ENCODE measurements at places on chromosomes 3 and 15.

- DNase-seq = peak; percentile 46
Measured at GRCh38 chr3:197023241-197023997, 6.2 kb downstream of the MELTF start.

- DNase-seq = peak; percentile 91
Measured at GRCh38 chr15:85477730-85478129, 97.3 kb downstream of the AKAP13 start.

DNA sequence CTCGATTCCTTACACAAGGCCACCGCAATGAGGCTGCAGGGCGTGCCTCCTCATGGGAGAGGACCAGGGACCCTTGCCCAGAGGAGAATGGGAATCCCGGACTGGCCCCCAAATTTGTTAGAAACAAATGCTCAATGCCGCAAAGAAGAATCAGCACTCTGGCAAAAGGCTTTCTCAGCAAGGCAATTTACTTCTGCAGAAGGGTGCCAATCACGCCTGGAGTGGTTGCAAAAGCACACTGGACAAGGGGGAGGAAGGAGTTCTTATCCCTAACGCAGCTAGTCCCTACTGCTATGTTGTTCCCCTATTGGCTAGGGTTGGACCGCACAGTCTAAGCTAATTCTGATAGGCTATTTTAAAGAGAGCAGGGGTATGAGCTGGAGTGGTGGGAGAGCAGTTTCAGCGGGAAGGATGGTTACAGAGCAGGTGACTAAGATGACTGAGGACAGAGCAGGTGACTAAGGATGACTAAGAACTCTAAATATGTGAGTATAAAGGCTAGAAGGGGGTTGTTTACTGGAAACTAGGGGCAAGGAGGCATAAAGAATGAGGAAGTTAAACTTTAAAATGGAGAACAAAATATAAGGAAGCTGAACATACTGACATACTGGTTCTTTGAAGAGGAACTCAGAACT is 48.5 kb downstream of the KATNBL1 start:
- DNase-seq = no peak

- no peak for DNase-seq
Measured at GRCh38 chr3:30470496-30470895, 135.9 kb upstream of the TGFBR2 start.

GRCh38 chr3:188198001-188198400 is 44.0 kb downstream of the LPP start:
- DNase-seq = no peak

DNA sequence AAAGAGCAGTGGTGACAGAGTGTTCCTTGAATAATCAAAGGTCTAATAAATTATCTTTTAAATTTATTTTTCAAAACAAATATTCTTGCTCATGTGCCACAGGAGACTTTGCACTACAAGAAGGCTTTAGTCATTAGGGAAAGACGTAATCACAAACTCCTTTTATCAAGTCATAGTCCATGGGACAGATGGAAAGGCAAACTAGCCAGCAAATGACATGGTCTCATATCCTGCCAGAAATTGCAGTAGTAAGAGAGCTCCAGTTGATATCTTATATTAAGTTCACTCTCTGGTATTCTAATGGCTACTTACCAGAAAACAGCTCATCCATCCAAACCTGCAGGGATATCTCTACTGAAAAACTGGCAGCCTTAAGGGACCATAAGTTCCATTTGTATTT is 225.0 kb upstream of the TP63 start:
- DNase-seq = no peak

DNA sequence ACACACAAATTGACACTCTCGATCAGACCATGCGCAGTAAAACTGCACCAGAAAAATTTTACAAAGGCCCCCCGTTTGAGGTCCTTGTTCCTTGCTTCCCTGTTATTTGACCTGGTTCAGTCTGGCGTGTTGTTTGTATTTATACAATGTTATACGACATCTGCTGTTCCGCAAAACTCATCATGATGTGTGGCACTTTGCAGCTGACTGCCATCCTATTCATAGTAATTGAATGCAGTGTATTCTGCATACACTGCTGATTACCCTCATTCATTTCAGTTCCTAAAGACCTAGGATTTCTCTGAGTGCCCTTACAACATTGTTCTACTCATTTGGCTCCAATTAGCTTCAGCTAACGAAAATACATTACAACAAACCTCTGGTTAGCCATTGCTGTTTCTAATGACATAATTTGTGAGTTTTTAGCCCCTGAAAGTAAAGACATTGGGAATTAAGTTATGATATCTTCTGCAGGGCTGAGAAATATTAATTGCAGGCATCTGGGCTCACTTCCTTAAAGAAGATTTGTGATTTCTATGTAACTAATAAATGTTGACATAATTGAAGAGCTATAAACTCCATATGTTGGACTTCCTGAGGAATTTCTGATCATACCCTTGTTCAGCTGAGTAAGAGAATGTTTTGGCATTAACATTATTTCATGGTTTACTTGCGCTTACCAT is 75.7 kb downstream of the C3orf38 start:
- DNase-seq = no peak

- DNase-seq = no peak
Measured at GRCh38 chr3:172135185-172135584, 95.8 kb downstream of the FNDC3B start.

- no peak for DNase-seq
Measured at GRCh38 chr3:185709251-185709955, 115.4 kb downstream of the IGF2BP2 start.

GRCh38 chr3:150870406-150870805 is 34.8 kb downstream of the MINDY4B start:
- no peak for DNase-seq

DNA sequence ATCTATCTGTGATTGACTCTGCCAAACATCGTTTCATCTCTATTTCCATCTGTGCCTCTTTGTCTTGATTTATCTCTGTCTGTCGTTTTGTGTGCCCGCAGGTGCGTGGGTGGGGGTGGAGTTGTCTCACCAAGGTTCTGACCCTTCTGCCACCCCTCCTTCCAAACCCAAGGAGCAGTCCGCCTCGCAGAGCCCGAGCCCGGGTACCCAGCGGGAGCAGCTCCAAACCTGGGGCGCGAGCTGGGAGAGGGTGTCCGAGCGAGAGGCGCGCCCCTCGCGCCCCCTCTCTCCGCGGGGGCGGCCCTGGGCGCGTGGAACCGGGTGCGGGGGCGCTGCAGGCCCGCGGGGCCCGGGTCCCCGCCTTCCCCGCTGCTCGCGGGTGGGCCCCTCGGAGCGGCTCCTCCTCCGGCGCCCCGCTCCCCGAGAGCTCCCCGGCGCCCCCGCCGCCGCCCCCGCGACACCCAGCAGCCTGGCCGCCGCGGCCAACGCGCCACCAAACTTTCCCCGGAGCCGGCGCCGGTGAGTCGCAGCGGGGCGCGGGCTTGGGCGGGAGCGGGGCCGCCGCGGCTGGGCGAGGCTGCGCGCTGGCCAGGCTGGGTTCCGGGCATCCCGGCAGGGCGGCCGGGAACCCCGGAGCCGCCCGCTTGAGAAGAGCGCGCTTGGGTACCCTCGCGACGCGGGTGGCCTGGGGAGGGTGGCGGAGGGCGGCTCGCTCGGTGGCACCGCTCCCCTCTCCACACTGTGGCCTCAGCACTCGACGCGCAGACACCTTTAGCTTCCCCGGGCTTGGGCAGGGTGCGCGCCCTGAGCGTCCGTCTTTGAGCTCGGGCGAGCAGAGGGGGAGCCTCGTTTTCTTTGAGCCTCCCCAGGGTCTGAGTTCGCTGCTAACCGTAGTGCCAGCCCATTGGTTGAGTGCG is at the start of gene HRH1:
Gene HRH1 (plus strand): TSS at position 458 of the 917 bp plus-strand sequence. CDS start 104,545 bp downstream, outside the sequence.
- DNase-seq = peak; percentile 10

DNA sequence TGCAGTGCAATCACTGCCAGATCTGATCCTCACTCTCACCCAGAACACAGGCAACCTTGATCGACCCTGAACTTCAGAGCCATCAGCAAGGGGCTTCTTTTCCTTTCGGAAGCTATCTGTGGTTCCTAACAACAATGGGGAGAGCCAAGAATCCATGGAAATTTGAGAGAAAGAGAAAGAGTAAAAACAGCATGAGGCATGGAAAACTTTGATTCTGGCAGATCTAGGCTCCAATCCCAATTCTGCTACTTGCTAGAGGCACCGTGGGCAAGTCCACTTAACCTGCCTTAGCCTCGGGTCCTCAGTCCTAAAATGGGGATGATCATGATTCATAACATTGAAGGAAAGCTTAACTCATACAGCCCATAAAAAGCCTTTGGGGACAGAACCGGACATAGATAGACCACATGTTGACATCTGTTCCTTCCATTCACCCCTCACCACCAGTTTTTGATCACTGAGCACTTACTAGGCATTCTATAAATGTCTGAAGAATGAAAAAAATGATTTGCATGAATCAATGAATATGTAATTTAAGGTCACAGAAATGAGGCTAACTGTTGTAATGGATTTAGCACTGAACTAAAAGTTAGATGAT is 605.7 kb upstream of the CFAP20DC start:
- DNase-seq = no peak

- no peak for DNase-seq
Measured at GRCh38 chr3:70919661-70920060, 607.2 kb upstream of the MDFIC2 start.

- no peak for DNase-seq
Measured at GRCh38 chr15:57468486-57468885, 92.2 kb downstream of the CGNL1 start.

- no peak for DNase-seq
Measured at GRCh38 chr3:106215047-106215446, 346.2 kb upstream of the CBLB start.

- DNase-seq = peak; percentile 27
Measured at GRCh38 chr3:60948488-60948887, 302.8 kb downstream of the FHIT start.

DNA sequence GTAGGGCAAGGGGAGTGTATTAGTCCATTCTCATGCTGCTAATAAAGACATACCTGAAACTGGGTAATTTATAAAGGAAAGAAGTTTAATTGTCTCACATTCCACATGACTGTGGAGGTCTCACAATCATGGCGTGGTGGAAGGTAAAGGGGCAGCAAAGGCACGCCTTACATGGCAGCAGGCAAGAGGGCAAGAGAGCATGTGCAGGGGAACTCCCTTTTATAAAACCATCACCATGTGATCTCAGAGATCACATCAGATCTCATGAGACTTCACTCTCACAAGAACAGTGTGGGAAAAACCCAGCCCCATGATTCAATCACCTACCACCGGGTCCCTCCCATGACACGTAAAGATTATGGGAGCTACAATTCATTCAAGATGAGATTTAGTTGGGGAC is 41.4 kb downstream of the SUMF1 start:
- DNase-seq = no peak

DNA sequence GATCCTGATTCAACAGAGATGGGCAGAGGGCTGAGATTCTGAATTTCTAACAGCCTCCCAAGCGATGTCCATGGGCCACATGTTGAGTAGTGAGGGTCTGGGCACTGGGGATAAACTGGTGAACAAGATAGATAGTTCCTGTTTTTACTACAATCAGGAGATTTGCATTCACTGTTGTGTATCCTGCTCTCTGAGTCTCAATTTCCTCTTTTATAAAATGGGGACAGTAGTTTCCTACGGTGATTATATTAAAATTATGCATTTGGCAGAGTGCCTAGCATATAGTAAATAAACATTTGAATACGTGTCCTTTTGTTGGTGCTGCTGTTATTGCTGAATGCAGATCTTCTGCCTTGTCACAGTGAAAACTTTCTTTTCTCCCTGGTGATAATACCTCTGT is 102.5 kb downstream of the MYH15 start:
- no peak for DNase-seq

- DNase-seq = no peak
Measured at GRCh38 chr3:123708531-123708930, 123.7 kb upstream of the HACD2 start.

- DNase-seq = no peak
Measured at GRCh38 chr3:17579289-17580031, 163.0 kb downstream of the TBC1D5 start.

GRCh38 chr15:88791637-88792036 is 11.6 kb upstream of the ACAN start:
- no peak for DNase-seq
